Posterior vena cava (tissue), 2 donors: ENCODE measurements at places on chromosomes 1 and 21. TPM values are rescaled to one million over a fixed set of nuclear protein-coding genes. Genes with fewer than 3 reads are reported as not detected.

ERG gene
- total RNA-seq: 28.6 TPM

ANKRD34A gene
- 2.3 TPM for total RNA-seq

FCGR3B gene
- total RNA-seq: 9.3 TPM

SYT14 gene
- not detected for total RNA-seq

FMO2 gene
- 42.3 TPM for total RNA-seq
